ENCODE measurements at places on chromosomes 2 and 18.

DNA sequence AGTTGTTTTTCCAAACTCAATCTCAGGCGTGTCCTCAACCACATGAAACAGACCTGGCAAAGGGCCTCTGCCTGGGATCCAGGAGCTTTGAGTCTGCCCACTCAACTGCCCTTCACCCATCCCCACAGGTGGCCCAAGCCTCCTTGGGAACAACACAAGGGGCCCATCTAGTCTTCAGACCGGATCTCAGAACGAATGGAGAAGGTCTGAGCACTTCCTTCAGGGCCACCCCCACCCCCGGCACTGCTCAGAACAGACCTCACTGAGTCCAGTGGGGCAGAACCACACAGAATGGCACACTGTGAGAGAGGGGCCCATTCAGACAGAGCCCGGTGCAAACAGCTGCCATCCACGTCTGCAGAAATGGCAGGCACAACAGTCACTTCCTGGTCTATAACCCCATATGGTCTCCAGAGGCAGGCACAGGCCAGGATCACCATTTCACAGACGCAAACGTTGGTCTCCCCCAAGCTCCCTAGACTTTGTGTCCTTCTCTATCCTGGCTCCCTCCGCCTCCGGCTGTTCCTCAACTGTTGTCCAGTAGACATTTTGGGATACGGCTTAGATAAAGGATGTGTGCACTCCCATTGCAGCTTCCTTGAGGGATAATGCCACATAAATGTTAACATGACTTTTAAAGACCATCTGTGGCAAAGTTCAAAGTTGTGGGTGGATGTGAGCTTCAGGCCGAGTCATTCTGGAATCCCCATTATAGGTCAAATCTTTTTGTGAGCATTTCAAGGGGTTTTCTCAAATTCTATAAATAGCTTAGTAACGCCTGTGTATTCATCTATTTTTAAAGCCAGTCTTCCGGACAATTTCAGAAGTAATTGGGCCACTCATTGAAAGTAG, 149.7 kb downstream of the SMAD7 start:
- DNase-seq = no peak

DNA sequence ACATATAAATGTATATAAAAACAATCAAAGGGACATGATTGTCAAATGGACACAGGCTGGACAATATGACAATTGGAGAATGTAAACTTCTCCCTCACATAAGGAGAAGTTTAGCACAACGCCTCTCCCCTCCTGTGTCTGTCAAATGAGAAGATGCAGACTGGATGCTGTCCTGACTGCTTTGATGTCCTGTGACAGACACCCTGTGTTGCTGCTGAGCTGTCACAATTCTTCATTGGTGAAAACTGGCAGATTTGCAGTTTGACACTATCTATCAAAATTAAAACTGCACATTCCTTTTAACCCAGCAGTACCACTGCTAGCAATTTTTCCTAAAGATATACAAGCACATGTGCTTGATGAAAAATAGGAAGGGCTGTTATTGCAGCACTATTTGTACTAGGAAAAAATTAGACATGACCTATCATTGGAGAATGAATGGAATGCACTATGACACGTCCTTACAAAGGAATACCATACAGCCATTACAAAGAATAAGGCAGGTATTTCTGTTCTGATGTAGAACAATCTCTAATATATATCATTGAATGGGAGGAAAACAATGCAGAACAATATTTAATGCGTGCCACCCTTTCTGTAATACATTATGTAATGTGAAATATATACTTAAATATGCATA, 12.4 kb downstream of the DPYSL5 start:
- DNase-seq = no peak

GRCh38 chr2:121356058-121356640, 71.1 kb upstream of the TFCP2L1 start:
- peak; percentile 31 for DNase-seq

DNA sequence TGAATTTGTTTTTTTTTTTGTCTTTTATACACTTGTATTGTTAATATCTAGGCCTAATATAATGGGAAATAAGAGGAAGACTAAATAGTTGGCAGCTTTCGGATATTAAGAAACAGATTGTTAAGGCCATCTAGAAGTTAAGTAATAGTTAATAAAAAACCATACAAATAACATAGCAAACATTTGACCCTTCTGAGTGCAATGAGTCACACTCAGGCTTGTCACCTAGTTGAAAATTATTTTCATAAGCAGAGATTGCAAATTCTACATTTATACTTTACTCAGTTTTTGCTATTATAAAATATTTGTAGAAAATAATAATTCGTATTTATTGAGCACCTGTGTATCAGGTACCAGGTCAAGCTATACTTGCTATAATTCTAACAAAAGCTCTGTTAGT, 2.4 kb downstream of the NUP35 start:
- DNase-seq = no peak

DNA sequence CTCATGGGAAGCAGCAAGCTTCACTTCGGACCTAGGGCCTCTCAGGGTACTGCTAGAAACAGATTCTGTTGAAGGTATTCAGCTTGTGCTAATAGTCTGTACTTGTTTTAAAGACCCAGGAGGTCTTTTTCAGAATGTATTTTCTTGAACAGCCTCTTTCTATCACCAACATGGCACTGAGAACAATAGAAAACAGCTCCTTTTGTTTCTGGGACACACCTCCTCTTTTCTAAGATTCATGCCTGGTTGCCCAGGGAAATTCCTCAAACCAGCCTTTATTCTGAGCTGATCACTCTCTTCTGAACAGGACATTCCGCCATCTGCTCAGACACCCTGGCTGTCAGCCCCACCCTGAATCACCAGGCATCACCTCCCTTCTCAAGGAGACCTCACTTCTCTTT, 389.6 kb downstream of the TGIF1 start:
- no peak for DNase-seq

DNA sequence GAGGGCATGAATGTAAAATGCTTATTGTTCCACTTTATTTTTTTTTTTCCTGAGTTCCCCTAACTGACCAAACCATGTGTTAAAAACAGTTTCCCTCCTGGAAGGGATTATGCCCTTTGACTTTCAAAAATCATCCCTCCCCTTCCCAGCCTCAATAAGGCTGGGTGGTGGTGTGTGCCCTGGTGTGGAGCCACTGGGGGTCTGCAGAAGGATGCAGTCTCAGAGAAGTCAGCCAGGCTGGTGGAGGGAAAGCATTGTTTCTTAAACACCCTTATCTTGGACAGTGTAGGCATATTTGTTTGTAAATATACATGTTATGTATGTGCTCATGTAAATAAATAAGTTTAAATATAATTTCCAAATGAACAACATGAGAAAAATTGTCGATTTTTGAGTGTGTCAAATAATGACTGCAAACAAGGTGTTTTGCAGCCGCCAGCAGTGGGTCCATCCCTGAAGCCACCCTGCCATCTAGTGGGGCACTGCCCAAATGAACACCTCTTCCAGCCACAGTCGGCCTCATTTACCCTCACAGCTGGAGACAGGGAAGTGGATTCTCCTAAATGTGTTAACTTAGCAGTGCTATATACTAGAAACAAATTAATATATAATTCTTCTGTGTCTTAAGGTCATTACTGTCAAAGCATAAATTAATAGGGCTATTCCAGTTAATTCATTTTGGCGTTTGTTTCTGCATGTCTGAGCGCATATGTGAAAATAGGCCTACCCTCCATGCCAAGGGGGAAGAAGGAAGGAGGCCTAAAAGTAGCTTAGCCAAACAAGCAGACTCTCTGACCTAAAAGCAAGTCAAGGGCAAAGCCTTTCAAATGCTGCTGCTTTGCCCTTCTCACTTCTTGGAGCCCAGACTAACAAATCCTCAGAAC, 209.6 kb upstream of the PIK3C3 start:
- peak; percentile 16 for DNase-seq

GRCh38 chr18:3400567-3401296, 49.2 kb upstream of the TGIF1 start:
- DNase-seq = no peak

GRCh38 chr2:18290386-18290785, 270.1 kb downstream of the RDH14 start:
- no peak for DNase-seq

GRCh38 chr2:151849413-151850010, 21.3 kb upstream of the ARL5A start:
- DNase-seq = no peak

GRCh38 chr2:238256594-238257104, 16.8 kb upstream of the HES6 start:
- peak; percentile 94 for DNase-seq

GRCh38 chr2:130805613-130806012, 31.1 kb upstream of the ARHGEF4 start:
- DNase-seq = no peak

- no peak for DNase-seq
Observed at GRCh38 chr18:52685316-52685715, 345.3 kb downstream of the DCC start.

- DNase-seq = no peak
Observed at GRCh38 chr2:8378016-8378810, 303.6 kb upstream of the ID2 start.

All from BE2C (cell line).